Sigmoid colon (tissue), 7 donors: ENCODE measurements at places on chromosomes 13 and 19.

- no peak for DNase-seq
These were observed 4.3 kb downstream of the ZGLP1 start for GRCh38 chr19:10305139-10305806.

- DNase-seq: no peak
These were observed 10.1 kb downstream of the FOSB start for GRCh38 chr19:45477713-45478453.

- DNase-seq: no peak
These were observed 332.2 kb upstream of the SGCG start for GRCh38 chr13:22848539-22849052.

- no peak for DNase-seq
These were observed 103.9 kb downstream of the DNAJC15 start for GRCh38 chr13:43127103-43127798.

DNA sequence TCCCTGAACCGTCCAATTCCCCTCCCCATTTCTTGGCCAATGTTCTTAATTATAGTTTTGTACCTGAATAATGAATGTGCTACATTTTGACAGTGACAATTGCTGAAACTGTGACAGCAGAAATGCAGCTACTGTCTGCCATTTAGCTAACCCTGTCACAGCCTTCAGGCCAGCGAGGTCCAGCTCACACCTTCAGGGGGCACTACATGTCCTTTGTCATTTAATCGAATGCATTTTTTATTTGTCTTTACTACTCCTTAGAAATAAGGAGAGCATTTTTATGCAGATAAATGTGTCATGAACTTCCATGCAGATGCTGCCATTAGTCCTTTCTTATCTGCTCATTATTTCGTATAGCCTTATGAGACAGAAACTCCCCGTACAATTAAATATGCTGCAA lies 159.9 kb downstream of the MZT1 start:
- DNase-seq: no peak

DNA sequence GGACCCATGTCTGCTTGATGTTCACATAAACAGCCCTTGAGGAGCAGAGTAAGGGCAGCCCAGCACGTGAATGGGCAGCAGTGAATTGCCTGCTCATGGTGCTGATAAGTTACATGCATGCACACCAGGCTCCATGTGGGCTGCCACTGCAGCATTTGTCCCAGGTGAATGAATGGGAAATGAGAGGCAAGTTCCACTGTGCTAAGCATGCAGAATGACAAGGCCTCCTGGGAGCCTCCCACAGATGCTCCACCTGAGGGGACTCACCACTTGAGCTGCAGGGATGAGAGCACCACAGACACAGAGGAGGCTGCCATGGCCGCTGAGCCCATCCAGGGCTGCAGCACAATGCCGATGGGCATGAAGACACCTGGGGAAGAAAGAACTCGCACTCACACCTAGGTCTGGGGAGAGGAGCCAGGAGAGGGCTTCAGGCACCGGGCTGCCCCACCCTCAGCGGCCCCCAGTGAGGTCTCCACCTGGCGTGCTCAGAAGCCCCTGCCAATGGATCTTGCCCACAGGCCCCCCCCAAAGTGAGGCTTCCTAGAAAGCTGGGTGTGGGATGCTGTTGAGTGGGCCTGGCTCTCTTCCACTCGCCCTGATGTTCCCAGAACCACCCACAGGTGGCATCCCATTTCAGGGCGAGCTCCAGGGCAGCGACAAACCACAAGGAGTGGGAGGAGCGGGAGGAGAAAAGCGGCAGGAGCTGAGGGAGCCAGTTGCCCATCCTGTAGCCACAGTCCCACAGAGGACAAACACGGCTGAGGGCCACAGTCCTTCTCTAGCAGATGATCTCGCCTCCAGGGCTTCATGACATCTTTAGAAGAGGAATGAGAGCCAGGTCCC lies 73.8 kb downstream of the CCDC70 start:
- DNase-seq: no peak

GRCh38 chr19:39558624-39559117 lies 18.7 kb upstream of the EID2 start:
- DNase-seq: no peak

GRCh38 chr19:7506385-7507328 lies 9.2 kb upstream of the ZNF358 start:
- peak; percentile 82 for DNase-seq

DNA sequence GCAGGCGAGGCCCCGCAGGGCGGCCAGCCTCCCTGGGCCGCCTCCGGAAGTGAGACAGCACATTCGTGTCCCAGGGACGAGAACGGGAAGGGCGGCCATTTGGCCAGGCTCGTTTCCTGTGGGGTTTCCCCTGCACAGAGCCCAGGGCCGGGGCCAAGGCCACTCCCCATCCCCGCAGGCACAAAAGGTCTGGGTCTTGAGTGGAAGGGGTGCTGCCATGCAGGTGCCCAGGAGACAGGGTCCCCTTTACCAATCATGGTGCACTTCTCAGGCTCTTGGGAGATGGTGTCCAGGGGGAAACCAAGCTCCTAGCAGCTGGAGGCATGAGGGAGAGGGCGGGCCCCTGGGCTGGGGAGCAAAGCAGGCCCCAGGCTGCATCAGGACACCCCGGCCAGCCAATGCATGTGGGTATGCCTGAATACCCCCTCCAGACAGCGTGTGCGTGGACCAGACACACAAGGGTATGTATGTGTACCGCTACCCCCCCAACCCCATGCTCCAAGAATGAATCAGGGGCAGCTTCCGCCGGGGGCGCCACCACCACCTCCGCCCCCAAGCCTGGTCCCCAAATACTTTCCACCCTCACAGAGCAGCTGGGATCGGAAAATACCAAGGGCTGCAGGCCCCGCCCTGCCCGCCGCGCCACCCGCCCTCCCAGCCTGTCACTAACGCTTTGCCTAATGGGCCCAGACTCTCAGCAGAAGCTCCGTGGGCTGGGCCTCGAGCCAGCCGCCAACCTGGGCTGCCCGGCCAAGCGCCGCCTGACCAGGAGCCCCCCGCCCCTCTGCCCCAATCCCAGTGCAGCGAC lies 37.6 kb upstream of the NANOS3 start:
- DNase-seq: peak; percentile 95

GRCh38 chr13:44158881-44159632 lies 214.6 kb upstream of the SERP2 start:
- DNase-seq: no peak

- DNase-seq: no peak
These were observed 16.1 kb upstream of the AKAP11 start for GRCh38 chr13:42255886-42256285.

- DNase-seq: no peak
These were observed 155.7 kb downstream of the ENOX1 start for GRCh38 chr13:43631106-43631505.

GRCh38 chr13:98556968-98557631 lies 19.8 kb downstream of the STK24 start:
- DNase-seq: peak; percentile 53

GRCh38 chr19:10690341-10690781 lies 10.9 kb upstream of the QTRT1 start:
- DNase-seq: no peak

- DNase-seq: no peak
These were observed 2823.7 kb upstream of the PCDH20 start for GRCh38 chr13:64239372-64239771.

- no peak for DNase-seq
These were observed 173.7 kb downstream of the TBC1D4 start for GRCh38 chr13:75308222-75308621.

GRCh38 chr13:112897603-112897955 lies 71.4 kb upstream of the MCF2L start:
- DNase-seq: no peak

- DNase-seq: no peak
These were observed 8.0 kb downstream of the NANOS3 start for GRCh38 chr19:13884726-13885591.

DNA sequence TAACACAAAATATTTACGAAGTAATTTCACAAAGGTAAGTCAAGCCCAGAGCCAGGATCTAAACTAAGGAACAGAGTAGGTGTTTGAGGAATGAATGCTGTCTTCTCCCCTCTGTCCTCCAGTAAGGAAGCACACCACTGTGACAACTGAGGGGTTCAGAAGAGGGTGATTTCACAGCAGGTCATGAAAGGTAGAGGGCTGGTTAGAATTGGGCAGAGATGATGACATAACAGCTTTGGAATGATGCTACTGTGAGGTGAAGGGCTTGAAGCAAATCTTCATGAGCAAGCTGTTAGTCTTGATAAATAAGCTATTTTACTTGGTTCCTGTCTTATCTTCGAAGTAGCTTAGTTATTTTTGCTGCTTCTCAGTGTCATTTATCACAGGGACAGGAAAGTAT lies 498.6 kb downstream of the FGF9 start:
- no peak for DNase-seq

DNA sequence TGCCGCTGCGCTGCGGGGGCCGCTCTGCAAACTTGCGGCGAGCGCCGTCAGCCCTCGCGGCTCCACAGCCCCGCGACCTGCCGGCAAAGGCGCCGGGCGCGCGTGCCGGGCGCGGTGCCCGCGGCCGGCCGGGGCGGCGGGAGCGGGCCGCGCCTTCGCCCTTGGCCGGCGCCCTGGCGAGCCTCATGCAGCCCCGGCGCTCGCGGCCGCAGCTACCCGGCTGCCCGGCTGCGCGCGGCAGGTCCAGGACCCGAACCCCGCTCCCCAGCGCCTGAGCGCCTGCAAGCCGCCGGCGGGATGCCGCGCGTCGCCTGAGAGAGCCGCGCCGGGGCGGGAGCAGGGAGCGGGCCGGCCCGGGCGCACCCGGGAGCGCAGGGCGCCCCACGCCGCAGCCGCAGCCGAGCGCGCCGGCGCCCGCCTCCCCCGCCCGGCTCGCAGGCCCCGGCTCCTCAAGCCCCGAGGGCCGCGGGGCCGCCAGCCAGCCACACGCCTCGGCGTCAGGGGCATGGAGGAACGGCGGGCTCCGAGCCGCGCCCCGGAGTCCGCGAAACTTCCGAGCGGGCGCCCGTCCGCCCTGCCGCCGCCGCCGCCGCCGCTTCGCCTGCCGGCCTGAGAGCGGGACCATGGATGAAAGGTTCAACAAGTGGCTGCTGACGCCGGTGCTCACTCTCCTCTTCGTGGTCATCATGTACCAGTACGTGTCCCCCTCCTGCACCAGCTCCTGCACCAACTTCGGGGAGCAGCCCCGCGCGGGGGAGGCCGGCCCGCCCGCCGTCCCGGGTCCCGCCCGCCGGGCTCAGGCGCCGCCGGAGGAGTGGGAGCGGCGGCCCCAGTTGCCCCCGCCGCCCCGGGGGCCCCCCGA lies 564 bp downstream of the HS6ST3 start:
- no peak for DNase-seq

GRCh38 chr13:45301263-45301662 lies 39.7 kb downstream of the TPT1 start:
- no peak for DNase-seq

DNA sequence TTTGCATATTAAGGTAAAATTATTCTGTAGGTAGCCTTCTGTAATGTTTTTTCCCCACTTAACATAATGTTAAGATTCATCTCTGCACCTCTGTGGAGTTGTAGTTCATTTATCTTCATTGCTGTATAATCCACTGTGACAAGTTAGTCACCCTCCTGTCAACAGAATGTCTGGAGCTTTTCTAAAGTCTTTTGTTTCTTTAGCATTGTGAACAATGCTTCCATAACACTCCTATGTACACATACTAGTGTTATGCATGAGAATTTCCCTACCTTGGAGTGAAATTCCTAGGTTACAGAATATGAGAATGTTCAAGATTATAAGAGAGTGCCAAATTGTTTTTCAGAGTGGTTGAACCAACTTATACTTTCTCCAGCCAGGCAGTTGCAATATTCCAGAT lies 113.5 kb downstream of the COG6 start:
- no peak for DNase-seq

- DNase-seq: no peak
These were observed 13.0 kb downstream of the NTN5 start for GRCh38 chr19:48659768-48660167.

DNA sequence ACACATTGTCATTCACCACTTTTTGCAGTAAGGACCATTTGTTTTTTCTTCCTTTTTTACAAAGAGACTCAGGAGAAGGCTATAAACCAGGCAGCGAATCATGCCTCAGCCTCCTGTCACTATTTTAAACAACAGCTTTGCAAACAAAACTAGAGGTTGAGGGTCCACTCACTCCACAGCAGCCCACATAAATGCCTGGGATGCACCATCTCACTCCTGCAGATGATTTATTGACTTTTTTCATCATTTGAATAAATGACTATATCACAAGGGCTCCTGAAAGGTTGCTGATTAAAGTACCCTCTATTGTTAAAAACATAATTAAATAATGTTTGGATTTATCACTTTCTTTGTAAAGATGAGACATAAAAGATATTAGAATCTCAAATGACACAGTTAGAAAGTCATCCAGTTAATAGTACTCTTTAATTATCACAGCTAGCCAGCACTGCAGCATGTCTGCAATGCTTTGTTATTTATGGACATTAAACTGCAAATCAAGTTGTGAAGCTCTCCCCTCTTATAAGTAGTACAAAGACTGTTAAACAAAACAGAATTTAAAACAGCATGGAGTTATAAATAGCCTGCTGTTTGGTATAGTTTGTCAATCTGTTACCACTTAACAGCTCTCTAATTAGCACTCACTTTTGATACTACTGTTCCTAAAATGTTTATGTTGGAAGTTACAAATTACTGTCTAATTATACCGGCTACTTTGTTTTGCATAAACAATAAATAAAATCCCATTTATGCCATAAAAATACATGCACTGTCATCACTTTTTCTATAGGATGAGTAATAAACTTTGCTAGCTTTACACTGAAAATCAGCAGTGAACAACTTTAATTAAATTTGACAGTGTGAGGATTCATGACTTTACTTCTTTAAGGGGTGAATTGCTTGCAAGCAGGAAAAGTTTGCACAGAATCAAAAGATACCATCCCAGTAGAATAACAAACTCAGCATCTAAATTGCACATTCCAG lies 853.2 kb downstream of the UQCRFS1 start:
- DNase-seq: no peak

DNA sequence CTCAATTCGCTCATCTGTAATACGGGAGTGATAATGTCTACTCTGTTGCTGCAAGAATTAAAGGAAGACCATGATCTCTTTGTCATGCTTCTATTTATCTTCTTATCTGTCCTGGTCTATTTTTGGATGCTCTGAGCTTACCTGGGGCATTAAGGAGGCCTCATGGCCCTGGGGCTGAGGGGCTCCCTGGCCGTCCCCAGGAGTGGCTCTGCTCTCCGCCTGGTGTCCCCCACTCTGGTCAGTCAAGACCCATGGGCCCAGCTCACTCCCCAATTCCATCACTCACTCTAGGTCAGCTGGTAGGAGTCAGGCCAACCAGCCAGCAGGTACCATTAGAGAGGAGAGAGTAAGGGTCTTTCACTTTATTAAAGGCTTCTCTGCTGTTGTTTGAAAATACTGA lies 1.1 kb upstream of the CHST8 start:
- peak; percentile 2 for DNase-seq
